ENCODE measurements at places on chromosomes 1 and 21.

- no peak for DNase-seq
Observed at GRCh38 chr1:91334856-91335255, 69.8 kb downstream of the HFM1 start.

DNA sequence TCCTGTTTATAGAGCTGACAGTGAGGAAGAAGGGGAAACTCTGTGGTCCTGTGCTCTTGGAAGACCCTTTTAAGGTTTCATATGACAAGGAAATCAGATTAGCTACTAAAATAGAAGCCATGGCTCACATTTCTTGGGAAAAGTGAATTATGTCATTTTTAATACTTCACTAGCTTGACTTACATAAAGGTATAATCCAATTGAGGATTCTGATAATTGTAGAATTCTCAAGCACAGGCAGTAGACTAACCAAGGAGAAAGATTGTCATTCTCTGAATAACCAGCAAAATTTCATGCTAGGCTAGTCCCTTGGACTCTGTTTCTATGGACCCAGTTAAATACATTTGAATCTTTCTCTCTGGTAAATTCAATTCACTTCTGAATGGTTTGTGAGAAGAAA lies 613.0 kb upstream of the BEND5 start:
- no peak for DNase-seq

DNA sequence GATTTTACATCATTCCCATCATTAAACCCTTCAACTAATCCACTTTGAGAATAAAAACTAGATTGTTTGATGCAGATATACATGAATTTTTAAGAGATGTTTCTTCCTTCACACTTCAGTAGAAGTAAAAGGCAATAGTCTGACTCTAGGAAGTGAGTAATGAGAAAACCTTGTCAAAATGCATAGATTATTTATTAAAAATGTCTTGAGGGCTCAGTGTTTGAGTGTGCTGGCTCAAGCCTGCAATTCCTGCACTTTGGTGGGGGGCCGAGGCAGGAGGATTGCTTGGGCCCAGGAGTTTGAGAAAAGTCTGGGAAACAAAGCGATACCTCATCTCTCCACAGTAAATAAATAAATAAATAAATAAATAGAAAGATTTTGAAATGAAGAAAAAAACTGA lies 177.1 kb downstream of the NEGR1 start:
- no peak for DNase-seq

DNA sequence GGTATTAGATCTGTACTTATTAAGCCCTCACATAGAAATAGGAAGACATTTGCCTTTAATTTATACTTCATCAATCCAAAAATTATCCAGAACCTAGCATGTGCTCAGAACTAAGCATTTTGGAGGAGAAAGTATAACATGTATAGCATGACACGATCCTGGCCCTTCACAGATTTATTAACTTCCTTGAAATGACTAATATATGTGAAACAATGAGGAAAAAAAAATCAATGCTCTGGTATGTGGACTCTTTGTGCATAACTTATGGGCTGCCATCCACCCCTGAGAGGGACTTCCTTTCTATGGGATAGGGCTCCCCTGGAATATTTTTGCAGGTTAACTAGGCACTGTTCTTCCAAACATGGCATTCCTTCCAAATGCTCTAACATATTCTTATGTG lies 36.6 kb downstream of the CCDC185 start:
- DNase-seq = no peak

DNA sequence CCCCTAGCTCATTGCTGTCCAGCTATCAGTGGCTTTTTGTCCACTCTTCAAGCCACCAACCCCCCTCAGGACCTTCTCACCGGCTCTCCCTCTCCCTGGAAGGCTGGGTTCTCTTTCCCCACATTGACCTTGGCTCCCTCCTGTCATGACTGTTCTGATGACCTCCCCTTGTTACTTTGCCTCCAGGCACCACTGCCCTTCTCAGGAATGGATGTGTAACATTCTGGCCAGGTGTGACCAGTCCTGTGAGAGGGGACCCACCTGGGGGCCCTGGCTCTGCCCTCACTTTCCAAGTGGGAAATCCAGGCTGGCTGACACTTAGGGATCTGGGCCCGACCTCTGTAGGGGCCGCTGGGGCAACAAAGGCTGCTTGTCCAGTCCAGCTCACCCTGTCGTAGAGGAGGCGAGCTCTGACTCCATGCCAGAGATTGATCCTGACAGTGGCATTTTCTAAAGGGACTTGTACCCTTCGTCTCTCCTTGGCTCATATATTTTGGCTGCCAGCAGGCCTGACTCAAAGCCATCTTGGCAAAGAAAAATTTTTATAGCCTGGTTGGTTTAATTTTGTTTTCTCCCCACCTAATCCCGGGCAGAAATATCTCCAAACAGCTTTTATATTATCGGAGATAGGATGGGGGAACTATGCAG lies 37.9 kb upstream of the USP24 start:
- DNase-seq = no peak

DNA sequence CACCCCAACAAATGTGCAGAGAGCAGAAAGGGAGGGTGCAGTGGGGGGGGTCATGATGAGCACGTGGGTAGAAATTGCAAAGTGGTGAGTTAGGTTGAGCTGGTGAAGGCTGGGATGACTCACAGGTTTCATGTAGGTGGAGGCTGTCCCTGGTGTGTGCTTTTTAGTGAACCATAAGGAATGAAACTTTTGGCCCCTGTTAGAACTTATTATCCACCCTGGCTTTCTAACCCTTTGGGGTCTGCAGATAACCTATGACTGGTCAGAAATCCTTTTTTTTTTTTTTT lies 46.9 kb downstream of the DOP1B start:
- DNase-seq = no peak

GRCh38 chr21:45202889-45203288 lies 84.8 kb downstream of the POFUT2 start:
- no peak for DNase-seq

Data from SHP77 (cell line).